Stimulated activated CD8-positive, alpha-beta memory T cell treated with anti-CD3 and anti-CD28 coated beads, Interleukin-4, amount 100 ng/mL, for 1 hour (primary cell): ENCODE measurements at places on chromosomes 5 and 9.

DNA sequence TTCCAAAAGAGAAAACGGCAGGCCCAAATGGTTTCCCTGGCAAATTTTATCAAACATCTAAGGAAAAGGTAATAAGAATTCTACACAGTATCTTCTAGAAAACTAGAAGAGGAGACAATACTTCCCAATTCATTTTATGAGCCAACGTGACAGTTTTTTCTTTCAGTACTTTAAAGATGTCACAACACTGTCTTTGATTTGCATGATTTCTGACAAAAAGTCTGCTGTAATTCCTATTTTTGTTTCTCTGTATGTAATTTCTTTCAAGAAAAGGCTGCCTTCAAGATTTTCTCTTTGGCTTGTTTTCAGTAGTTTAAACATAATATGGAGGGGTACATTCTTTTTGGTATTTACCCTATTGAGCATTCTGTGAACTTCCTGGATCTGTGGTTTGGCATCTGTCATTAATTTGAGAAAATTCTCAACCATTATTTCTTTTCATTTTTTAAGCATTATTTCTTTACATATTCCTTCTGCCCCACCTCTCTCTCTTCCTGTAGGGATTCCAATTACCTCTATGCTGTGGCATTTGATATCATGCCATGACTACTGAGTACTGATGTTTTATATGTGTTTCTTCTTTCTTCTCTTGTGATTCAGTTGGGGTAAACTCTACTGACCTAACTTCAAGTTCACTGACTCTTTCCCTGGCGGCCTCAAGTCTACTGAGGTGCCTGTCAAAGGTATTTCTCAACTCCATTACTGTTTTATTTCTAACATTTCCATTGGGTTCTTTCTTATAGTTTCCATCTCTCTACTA lies 32.2 kb downstream of the ANKS6 start:
- DNase-seq, result no peak

- DNase-seq, result no peak
Measured at GRCh38 chr5:125269926-125270325, 523.5 kb upstream of the ZNF608 start.

DNA sequence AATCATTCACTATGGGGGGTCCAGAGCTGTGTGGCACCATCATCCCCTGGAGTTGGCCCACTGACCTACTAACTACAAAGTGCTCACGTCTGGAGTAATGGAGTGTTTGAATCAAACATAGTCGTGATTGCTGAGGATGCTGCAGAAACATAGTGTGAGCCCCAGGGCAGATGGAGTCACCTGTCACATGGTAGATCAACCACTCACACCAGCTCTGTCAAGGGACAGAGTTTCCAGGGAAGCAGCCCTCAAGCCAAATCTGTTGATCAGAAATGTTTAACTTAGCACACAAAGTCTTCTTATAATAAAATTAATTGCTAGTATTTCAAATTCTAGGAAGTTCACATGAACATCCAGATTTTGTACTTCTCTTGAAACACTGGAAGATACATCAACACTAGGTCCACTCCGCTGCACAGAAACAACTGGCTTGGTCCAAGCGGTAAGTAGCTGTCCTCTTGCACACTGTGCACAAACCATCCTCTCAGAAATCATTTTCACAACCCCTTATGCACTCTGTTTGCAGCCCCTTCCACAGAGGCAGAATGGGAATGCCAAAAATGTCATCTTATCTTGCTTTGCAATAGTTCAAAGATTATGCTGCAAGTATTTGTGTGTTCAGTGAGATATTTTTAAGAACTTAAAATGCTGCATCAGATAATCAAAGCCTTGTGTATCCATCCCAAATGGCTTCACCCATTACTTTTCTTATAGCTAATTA lies 191.0 kb downstream of the EPB41L4A start:
- no peak for DNase-seq

DNA sequence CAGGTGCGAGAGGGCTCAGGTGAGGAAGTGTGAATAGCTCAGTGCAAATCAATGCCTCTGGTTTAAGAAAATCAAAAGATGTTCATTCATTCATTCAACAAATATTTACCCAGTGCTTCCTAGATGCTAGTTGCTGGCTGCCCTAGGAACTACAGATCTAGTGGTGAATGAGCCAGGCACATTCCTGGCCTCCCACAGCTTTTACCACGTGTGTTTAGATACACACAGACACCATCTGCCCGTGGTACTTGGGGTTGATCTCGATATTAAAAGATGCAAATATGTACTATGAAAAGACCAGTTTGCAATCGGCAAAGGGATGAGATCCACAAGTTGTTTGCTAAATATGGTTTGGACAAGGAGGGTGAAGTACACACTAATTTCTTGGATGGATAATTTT lies 78.2 kb downstream of the GTF3C4 start:
- DNase-seq, result no peak

DNA sequence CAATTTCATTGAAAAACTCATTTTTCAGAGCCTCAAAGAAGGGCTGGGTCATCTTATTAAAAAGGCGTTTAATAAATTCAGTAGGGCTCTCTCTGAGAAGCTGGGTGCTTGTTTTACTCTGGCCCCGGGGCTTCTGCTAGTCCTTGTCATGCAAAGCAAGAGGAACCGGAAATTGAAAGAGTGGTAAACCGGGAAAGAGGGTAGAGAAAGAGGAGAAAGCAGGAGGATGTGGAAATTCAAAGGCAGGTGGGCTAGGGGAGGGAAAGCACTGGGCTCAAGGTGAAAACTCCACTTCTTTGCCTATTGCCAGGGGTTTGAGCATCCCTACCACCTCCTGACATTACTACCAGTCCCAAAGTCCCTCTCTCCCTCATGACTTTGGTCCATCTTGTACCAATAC lies 64.6 kb upstream of the AGXT2 start:
- no peak for DNase-seq

DNA sequence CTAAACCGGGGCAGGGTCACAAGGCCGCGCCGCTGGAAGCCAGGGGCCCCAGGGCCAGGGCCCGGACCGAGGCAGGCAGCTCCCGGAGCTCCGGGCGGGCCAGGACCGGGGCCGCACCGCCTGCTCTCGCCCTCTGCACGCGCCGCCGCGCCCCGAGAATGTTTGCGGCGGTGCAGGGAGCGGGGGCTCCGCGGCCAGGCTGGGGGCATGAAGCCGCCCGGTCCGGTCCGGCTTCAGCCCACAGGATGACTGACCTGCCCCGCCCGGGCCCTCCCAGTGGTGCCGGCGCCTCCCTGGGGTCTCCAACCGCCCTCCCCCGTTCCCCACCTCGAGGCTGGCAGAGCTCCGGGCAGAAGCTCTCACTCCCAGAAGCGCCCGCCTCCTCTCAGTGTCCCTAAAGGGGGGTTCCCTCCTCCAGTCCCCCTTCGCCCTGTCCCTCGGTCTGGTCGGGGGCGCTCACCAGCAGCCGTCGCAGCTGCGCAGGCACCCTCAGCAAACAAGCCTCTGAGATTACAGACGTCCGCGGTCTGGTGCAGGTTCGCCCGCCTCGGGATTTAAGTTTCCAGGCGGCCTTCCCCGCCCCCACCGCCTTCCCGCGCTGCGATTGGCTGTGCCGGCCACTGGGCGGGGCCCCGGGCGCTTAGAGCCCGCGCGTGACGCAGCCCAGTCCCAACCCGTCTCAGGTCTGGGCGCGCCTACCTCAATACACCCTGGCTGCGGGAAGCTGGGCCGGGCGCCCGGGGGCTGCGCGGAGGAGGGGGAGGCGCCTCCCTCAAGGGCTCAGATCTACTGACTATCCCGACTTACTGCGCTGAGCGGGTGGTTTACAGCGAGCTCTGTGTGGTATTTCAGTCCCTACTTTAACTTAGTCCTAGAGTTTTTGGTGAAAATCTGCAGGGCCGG lies at the start of gene CTSV:
Gene CTSV (minus strand): TSS at position 532 of the 903 bp plus-strand sequence. CDS start 1,099 bp downstream, outside the sequence.
- peak; percentile 19 for DNase-seq

DNA sequence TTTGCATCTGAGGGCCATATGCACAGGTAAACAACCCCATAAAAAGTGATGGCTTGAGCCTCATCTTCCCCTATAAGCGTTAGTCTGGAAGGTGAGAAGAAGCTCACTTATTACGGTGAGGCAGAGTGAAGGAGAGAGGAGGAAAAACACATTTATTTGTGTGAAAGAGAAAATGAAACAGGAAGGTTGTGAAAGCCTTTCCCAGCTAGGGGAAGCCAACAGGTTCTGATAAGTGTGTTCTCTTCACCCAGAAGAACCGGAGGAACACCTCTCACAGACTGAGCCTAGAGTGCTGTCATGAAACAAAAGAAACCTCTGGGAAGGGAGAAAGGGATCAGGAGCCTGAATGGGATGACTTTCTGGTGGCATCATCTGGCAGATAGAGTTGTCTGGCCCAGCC lies 192.5 kb downstream of the PTTG1 start:
- DNase-seq, result no peak

- no peak for DNase-seq
Measured at GRCh38 chr5:53481159-53481886, 894 bp downstream of the FST start.

DNA sequence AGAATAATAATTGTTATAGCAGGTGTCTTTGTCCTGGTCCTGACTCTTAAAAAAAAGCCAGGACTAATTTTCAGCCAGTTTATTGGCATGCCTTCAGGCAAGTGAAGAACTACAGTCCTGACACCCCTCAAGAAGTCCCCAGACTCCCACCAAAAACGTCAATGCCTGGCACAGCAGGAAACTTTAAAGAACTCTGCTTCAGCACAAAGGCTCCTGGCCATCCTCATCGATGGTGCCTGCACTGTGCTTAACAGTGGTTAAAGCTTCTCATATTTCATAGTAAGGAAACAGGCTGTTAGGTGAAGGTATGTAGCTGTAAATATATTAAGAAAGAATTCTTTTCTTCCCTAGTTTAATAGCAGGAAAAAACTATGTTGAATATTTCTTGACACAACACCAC lies 280.1 kb upstream of the PUM3 start:
- no peak for DNase-seq

GRCh38 chr5:41325074-41325473 lies 111.7 kb upstream of the C6 start:
- no peak for DNase-seq

DNA sequence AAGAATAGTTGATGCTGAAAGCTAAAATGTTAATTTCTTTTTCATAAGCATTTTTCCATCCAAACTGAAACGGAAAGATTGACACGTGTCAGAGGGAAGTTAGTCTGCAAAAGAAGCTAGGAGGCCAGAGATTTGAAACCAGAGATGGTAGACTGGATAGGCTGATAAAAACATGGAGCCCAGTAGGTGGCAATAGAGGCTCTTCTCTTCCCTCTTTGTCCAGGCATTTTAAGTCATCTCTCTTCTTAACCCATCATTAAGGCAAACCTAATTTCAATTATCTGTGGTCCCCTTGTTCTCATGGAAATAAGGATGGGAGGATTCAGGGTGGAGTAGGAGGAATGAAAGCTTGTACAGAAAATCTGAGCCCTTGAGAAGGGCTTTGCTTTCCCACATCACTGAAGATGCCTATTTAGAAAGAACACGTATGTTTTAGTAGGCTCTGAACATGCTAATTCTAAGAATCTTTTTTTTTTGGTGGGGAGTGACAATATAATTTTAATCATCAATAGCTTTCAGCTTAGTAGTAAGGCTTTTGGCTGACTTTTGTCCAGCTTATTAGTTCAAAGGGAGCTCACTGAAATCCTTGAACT lies 66.6 kb downstream of the ZNF474 start:
- no peak for DNase-seq

GRCh38 chr9:99472240-99472915 lies 250.3 kb downstream of the SEC61B start:
- no peak for DNase-seq

DNA sequence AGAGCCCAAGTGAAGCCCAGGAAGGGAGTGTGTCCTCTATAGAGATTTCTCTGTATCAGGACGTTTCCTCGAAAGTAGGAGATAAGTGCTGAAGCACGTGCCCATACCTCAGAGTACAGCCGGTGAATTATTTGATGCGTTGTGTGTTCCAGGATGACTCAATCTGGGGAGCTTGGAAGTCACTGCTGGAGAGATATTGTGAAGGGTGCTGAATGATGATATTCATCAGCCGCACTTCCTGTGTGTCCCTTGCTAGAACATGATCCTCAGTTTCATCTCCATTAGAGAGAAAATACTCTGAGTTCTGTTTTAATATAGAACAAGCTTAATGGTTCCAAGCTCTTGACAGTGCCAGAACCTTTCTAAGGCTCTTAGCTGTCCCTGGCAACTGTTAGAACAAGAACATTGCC lies 402.3 kb upstream of the ADAMTSL1 start:
- no peak for DNase-seq

GRCh38 chr5:67215519-67216471 lies 19.2 kb upstream of the CD180 start:
- peak; percentile 43 for DNase-seq

DNA sequence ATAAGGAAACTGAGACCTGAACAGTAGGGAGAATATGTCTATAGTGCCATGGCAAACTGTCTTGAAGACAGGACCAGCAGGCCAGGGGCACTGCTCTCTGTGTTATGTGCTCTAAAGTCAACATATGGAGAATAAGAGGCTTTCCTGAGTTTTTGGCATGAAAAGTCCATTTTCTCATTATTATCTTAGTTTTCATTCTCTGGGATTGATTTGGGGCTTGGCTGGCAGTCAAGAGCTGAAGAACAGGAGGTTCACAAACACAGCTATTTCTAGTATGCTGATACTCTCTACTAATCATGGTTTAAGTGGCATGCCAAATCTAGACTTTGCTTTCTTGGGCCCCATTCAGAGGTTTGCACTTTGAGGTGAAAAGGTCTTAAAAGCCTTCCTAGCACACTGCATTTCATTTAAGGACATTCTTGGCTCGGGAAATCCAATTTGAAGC lies 404.4 kb downstream of the ZNF608 start:
- no peak for DNase-seq

DNA sequence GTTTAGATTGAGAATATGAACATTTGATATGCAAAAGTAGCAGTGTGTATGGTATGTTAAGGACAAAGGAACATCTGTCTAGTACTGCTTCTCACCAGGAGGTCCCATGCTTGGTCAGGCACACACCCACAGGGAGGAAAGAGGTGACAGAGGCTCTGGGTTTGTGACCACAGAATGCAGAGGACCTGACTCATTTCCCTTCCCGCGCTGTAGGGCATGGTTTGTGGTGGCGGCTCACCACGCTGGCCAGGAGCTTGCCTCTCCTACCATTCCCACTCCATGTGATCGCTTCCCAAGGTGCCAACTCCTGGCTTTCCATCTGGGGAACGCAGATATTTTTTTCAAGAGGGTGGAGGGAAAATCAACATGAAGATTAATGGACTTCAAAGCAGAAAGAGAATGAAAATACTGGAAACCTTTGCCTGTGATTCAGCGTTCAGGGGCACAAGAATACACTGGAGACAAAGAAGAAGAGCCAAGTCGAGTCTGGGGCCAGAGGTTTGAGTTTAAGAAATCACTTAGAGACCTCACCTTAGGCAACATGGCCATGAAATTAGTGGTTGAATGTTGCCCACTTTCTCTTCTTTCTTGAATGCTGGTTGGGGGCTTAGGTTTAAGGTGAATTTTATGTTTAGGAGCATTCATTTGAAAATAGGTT lies 477.8 kb downstream of the CCDC171 start:
- DNase-seq, result no peak

- no peak for DNase-seq
Measured at GRCh38 chr5:15637886-15638285, 137.9 kb downstream of the FBXL7 start.

- DNase-seq, result no peak
Measured at GRCh38 chr5:178320281-178320855, 87.8 kb upstream of the PHYKPL start.

- no peak for DNase-seq
Measured at GRCh38 chr5:161138751-161139455, 286.9 kb upstream of the ATP10B start.

- DNase-seq, result no peak
Measured at GRCh38 chr5:81779125-81779915, 28.4 kb upstream of the SSBP2 start.
